Spleen (tissue), 13 donors: ENCODE measurements at places on chromosomes 12 and 14. TPM values are rescaled to one million over a fixed set of nuclear protein-coding genes. Genes with fewer than 3 reads are reported as not detected.

Gene SLC4A8
- 9.7 TPM for total RNA-seq

Gene IAPP
- total RNA-seq = not detected

Gene SERPINA5
- 105 TPM for total RNA-seq

Gene P3H3
- 5.6 TPM for total RNA-seq

Gene KRT7
- 1.5 TPM for total RNA-seq

Gene ITGA7
- 27.8 TPM for total RNA-seq

Gene TAS2R7
- total RNA-seq = not detected

Gene RTL1
- not detected for total RNA-seq

Gene A2ML1
- not detected for total RNA-seq

Gene C12orf50
- not detected for total RNA-seq

Gene COX8C
- not detected for total RNA-seq

Gene INHBC
- total RNA-seq = 0.19 TPM

Gene TC2N
- 49.0 TPM for total RNA-seq

Gene KRAS
- 20.1 TPM for total RNA-seq

Gene ETFBKMT
- 2.9 TPM for total RNA-seq

Gene TEX52
- total RNA-seq = not detected

Gene CBLN3
- 5.2 TPM for total RNA-seq

Gene CABP1
- 0.60 TPM for total RNA-seq

Gene BHLHE41
- total RNA-seq = 7.2 TPM
